ENCODE measurements at places on chromosomes 1 and 21.
A peak's percentile ranks its signal among the peaks of the same experiment; 100 is the strongest.

DNA sequence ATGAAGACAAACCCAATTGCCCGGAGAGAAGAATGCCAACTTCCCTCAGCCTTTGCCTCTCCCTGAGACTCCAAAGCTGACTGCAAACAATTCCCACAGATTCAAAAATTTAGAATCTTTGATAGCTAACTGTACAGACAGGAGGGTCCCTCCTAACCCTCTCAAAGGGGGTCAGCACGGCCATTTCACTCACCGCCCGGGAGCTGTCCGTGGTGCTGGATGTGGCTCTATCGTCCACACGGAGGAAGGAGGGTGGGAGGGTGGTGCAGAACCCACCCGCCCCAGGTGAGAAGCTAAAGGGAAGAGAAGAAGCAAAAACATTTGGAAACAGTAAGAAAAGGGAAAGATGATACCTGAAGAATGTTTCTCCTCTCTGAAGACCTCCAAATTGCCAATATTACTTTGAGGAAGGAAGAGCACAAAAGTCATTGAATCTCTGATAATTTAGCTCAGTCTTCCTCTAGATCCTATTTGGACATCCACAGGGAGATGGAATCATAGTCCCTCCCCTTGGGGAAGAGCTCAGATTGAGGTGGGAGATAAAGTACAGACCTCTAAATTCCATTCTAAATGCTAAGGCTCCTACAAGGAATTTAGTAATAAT lies 45.6 kb downstream of the RHBG start:
- no peak for DNase-seq

- DNase-seq: no peak
These were observed 51.1 kb upstream of the PDC start for GRCh38 chr1:186511761-186512637.

GRCh38 chr1:162571696-162572095 lies 10.2 kb downstream of the UAP1 start:
- DNase-seq: no peak

DNA sequence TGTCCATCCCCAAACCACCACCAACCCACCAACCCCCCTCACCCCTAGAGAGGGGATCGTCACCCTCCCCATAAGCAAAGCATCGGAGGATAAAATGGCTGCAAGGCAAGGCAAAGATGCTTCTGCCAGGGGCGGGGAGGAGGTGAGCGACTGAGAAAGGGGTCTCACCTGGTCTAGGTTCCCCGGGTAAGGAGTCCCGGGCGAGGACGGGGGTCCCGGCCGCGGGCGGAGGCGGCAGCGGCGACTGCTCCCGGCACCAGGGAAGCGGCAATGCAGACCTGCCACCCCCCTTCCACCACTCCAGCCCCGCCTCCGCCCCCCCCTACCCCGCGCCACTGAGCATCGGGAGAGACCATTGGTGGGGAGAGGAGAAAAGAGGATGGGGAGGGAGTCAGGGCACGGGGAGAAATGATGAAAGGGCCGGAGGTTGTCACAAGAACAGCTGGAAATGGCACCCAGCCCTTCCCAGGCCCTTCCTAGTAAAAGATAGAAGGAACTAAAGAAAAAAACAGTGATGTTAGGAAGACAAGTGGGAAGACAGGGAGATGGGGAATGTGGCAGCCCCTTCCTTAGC lies at the start of gene SV2A:
TSS of gene SV2A (minus strand) at position 274 of the 574 bp plus-strand sequence. CDS start 4,004 bp downstream, outside the sequence.
- DNase-seq: peak; percentile 82
